NCI-H460 (cell line): ENCODE measurements at places on chromosomes 11 and 22. TPM values are rescaled to one million over a fixed set of nuclear protein-coding genes. Genes with fewer than 3 reads are reported as not detected.

The ACTN3 gene
- not detected in 2 replicates for total RNA-seq

The MGAT3 gene
- total RNA-seq: 0.02 TPM in 1 of 2 replicates, not detected in the other

- DNase-seq: no peak
These were observed 72.1 kb downstream of the C22orf31 start for GRCh38 chr22:28989484-28989883.

DNA sequence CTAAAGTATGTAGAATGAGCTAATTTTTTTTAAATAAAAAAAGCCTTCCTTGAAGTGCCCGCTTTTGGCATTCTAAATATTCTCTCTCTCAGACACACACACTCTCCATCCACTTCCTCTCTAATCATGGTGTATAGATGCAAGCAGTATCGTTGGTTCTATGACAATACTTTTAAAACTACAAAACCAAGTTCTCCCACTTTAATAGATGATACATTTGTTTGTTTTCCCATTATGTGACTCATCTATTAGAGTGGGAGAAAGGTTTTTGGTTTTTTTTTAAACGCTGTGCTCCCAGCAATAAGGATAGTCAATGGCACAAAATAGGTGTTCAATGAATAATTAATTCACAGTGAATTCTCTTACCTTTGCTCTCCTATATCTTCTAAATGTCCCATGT lies 44.6 kb downstream of the FZD4 start:
- no peak for DNase-seq

- no peak for DNase-seq
These were observed 1270.6 kb downstream of the LRRC4C start for GRCh38 chr11:40188848-40189247.

- DNase-seq: no peak
These were observed 20.9 kb downstream of the LRFN4 start for GRCh38 chr11:66877588-66878385.

GRCh38 chr11:126817096-126817495 lies 183.5 kb downstream of the KIRREL3 start:
- DNase-seq: no peak

DNA sequence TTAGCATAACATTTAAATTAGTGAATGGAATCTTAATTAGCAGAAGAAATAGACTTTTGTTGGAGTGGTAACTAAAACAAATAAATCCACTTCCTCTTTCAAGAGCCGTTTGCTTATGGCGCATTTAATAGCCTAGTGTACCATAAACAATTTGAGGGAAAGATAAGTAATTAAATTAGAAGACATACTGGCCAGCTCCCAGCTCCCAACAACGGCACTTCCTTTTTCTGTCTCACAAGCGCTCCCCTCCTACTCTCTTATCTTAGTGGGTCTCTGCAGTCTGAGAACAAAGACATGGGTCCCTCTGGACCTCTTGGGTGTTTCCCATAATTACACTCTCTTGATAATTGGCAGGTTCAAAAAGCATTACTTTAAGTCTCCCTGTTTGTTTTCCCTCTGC lies 146.0 kb downstream of the OPCML start:
- no peak for DNase-seq

DNA sequence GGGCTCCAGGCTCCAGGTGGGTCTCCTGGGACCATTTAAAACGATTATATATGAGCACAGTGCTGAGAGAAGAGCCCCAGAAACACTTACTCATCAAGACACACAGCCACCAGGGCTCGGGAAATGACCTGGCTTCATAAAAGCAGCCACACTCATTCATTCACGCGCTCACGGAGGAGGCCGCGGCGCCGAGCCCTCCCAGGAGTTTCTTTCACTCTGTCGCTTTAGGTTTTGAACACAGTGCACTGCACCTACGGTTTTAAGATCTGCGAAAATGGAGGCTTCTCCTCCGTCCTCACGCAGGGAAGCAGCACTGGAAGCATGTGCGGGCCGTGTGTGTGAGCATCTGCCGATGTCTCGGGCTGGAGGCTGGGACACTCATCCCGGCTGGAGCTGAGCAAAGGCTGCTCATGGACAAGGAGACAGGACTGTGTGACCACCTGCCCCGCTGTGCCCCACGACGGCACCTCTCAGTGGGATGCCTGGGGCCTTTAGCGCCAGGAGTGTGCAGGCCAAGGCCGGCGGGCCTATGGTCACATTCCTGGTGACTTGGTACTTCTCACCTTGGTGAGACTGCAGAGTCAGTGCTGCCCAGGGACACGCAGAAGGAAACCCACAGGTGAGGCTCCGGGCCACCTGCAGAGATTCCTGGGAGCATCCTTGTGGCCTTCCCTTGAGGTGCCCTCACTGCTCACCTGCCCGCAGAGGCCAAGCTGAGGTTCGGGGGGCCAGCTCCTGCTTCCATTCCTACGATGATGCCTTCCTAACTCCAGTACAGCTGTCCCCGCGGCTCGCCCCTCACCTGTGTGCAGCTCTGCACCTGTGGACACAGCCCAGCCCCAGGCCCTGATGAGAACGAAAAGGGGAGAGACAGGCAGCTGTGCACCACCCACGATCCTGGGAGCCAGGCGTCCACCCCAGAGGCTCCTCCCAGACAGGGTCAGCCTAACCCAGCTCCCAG lies 872.0 kb downstream of the BRD1 start:
- no peak for DNase-seq

The INPPL1 gene
- 49.1 and 55.6 TPM in 2 replicates for total RNA-seq

DNA sequence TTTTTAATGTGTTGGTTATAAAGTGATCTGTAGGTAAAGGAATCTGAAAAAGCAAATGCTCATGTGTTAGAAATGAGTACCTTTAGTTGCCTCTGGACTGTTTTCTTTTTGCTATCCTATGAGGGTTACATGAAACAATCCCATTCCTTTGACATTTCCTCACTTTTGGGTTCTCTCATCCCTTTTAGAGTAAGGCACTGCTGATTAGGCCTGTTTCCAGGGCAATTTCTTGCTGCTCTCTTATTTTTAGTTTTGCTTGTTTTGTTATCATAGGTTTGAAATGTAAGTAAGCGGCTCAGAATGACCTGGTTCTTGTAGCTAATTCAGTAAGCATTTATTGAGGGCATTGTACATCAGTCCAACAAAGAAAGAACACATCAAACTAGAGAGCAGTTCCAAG lies 138.9 kb downstream of the DDX10 start:
- DNase-seq: no peak

DNA sequence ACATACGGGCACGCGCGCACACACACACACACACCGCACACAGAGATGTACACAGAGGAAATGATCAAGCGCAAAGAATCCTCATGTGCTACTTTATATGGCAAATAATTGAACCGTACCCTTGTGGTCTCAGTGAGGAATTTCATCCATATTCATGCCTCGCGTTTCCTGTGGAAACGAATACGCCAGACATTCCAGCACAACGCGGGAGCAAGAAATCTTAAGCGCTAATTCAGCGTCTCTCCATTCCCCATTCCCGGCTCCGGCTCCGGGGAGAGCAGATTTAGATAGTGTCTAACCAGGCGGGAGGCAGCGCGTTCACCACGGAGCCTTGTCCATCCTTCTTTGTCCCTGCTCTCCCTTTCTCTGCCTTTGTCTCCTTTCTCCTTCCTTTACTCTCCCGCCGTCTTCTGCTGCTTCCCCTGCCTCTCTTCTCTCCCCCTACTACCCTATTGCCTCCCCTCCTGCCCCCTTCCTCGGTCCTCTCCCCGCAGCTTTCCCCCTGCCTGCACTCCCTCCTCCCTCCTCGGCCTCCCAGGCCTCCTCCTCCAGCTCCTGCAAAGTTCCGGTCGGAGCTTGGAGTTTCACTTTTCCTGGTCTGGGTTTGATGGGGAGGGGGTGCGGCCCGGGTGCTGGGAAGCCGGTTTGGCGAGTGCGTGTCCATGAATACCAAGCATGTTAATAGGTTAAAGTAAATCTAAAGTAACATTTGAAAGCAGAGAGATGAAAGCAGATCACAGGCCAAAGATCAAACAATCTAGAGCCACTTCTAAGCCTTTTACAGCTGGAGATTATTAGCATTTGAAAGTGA lies 579.3 kb downstream of the BUD13 start:
- no peak for DNase-seq

DNA sequence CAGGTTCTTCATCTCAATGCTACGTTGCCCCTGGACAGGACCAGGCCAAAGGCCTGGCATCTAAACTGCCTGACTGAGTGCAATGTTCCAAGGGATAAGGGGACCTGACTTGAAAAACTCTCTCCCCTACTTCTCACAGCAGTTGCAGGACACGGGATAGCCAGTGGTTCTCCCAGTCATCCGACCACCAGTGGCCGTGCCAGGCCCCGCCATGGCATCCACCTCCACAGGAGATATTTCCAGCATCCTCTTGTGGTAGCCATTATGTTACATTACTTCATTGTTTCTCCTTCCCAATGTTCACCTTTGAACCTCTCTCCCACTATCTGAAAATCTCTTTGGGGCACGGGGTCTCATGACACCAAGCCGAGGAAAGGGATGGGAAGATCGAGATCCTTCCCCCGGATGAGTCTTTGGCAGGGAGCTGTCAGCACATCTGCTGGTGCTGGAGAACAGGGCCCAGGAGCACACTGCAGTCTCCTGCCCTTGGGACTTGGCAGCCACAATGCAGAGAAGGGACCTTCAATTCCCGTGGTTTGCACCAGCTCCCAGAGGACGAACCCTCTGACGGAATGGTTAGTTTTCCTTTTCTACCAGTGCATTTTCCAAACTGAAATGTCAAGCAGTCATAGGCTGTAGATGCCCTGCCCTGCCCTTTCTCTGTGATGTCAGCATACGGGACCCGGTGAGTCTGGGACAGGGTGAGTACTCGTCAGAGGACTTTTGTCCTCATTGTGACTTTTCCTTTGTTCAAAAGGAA lies 121.2 kb downstream of the ETS1 start:
- DNase-seq: no peak

DNA sequence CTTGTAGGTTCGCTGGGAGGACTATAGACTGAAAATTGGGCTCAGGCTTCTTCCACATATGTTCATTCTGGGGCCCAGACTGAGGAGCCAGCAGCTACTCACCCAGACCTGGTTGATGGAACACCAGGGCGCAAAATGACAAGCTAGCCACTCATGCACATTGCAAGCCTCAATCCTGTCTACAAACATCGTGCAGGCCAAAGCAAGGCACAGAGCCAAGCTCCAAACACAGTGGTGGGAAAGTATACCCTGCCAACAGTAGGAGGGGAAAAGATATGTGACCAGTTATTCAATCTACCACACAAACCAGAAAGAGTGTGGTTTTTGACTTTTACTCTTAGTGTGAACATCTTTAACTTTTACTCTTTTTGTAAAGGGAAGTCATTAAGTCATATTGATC lies 660.5 kb downstream of the NTM start:
- DNase-seq: no peak

DNA sequence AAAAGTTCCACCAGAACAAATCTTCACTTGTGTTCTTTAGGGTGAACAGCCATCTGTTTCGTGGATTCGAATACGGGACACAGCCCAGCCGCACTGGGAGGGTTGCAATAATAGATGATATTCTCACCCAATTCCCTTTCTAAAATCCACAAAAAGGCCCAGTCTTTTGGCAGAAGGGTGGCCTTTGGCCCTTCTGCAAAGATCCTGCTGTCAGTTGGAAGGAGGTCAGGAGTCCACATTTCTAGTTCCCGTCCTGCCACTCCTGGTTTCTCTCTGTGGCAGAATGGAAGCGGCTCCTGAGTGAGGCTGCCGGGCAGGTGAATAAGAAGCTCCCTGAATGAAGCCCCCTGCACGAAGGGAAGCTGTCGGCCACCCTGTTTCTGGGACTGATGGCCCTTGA lies 11.2 kb upstream of the LINC01488 start:
- no peak for DNase-seq

- no peak for DNase-seq
These were observed at the start of gene GPR152 for GRCh38 chr11:67452141-67452952. Gene GPR152 (minus strand): TSS chr11:67452729. CDS start chr11:67452724, 5 bp downstream.

DNA sequence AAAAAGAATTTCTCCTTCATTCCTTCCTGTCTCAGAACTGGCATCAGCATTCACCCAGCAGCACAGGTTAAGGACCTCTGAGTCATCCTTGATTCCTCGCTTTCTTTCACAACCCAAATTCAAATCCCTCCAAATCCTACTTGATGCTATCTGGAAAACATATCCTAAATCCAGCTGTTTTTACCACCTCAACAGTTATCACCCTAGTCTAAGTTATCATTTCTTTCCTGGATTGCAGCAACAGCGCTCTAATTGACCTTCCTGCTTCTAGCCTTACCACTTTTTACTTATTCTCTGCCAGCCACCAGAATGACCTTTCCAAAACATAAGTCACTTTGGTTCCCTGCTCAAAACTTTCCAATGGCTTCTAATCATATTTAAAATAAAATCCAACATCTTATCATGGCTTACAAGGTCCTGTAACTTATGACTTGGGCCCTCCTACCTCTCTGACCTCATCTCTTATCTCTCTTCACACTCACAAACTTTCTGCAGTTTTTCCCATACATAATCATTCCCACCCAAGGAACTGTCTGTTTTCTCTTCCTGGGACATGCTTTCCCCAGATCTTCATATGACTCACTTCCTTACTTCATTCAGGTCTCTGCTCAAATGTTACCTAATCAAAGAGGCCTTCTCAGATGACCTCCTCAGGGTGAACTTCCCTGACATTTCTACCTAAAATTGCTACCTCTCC lies 119.4 kb downstream of the TTC28 start:
- no peak for DNase-seq

DNA sequence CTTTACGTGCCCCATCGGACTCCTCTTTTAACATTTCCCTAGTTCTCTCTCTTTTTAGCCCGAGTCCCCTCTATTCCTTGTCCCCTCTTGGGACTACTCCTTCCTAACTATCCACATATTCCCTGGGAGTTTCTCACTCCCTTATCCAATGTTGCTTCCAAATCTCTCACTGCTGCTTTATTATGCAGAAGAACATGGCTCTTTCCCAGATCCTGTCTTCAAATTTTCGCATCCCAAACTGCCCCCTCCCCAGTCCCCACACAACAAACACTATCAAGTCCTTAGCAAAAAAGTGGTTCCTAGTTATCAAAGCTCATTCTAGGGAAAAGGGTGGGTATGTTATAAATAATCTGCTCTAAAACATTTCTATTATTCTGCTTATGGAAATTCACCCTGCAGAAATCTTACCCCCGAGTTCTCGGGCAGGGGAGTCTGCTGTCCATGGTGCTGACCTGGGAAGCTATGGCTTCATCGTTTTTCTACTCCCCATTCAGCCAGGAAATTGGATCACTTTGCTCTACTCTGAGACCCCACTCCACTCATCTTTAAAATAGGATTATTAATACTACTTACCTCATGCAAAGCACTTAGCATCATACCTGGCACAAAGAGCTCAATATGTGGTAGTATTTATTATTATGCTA lies 393.5 kb downstream of the BUD13 start:
- DNase-seq: peak; percentile 8

The NLRP14 gene
- total RNA-seq: 0.07 and 0.23 TPM in 2 replicates

- no peak for DNase-seq
These were observed 100.9 kb downstream of the FAM76B start for GRCh38 chr11:95688501-95689222.

GRCh38 chr22:25514436-25515180 lies 49.9 kb upstream of the GRK3 start:
- DNase-seq: no peak

- no peak for DNase-seq
These were observed 23.8 kb upstream of the CAPRIN1 start for GRCh38 chr11:34027516-34028408.

DNA sequence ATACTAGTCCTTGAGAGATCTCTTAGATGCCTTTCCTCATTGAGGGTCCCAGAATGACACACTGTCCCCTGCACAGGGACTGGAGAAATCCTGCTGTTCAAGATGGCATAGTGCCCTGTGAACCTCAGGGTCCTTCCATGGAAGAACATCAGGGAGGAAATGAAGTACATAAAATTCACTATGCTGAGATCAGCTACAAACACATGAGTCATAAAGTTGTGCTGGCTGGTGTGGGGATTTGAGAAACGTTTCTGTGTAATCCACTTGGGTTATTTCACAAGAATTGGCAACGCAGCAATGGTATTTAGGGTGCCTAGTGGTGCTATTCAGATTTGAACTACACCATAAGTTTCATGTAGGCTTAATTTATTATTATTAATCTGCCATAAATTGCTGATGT lies 174.4 kb downstream of the MAML2 start:
- DNase-seq: no peak

The MFRP gene
- total RNA-seq: not detected in 2 replicates
